ENCODE measurements at places on chromosomes 1 and 21.

GRCh38 chr21:41210426-41211059, 42.6 kb downstream of the BACE2 start:
- DNase-seq, result no peak

DNA sequence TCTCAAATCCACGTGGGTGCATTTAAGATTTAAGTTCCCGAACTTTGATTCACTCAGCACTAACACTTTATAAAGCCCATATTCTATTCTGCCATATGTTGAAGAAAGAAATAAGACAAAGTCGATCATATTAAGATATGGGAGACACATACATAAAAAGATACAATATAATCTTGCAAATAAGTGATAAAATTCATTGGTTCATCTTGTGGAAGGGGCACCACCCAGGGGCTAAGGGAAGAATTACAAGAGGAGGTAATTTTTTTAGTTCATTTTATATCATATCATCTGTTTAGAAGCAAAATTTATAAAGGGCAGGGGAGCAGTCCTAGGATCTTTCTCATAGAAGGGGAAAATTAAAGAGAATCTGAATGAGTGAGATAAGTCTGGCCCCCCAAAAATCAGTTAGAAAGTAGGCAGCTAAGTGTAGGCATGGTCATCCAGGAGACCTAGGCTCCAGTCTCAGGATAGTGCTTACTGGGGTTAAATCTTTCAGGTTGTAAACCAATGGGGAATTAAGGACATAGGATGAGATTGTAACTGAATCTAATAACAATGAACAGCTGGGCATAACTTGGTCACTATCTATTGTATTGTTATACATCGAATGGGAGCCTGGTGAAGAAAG, 124.2 kb upstream of the L1TD1 start:
- DNase-seq, result no peak

DNA sequence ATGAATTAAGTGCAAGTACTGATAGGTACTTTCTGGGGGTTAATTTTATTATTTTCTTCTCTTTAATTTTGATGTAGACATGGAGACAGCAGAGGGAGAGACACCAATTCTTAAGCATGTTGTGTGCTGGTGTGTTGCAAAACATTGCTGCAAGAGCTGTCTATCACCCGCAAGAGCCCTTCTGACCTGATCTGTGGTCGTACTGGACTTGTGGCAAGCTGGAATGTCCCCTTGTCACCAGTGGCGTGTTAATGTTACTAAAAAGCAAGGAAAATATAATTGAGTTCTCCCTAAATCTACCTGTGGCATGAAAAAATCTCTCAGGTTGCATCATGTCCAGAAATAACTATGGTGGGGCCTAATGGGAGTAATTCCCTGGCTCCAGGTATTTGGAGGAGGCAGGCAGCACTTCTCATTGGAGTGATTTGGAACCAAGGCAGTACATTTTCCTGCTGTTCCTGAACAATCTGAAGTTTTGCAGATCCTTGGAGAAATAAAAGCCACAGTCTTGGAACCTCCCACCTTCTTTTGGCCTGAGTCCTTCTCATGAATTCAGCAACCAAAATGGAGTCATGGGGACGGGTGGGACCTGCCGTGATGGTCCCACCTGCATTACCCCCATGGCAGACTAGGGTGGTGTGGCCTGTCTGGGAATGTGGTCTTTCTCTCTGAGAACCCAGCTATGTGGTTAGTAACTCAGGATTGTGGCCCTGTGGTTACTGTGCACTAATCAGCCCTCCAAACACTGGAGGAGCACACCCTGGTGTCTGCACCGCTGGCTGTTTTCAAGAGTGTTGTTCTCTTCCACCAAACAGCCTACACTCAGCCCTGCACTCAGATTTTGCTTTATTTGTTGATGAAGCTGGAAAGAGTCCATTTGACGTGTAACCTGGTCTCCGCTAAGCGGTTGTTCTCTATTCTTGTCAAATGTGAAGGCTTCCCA, 57.4 kb downstream of the GALNT2 start:
- no peak for DNase-seq

- peak; percentile 91 for DNase-seq
Measured at GRCh38 chr21:45747802-45748445, 104.4 kb downstream of the PCBP3 start.

- DNase-seq, result peak; percentile 75
Measured at GRCh38 chr1:31788825-31789256, 24.7 kb upstream of the ADGRB2 start.

DNA sequence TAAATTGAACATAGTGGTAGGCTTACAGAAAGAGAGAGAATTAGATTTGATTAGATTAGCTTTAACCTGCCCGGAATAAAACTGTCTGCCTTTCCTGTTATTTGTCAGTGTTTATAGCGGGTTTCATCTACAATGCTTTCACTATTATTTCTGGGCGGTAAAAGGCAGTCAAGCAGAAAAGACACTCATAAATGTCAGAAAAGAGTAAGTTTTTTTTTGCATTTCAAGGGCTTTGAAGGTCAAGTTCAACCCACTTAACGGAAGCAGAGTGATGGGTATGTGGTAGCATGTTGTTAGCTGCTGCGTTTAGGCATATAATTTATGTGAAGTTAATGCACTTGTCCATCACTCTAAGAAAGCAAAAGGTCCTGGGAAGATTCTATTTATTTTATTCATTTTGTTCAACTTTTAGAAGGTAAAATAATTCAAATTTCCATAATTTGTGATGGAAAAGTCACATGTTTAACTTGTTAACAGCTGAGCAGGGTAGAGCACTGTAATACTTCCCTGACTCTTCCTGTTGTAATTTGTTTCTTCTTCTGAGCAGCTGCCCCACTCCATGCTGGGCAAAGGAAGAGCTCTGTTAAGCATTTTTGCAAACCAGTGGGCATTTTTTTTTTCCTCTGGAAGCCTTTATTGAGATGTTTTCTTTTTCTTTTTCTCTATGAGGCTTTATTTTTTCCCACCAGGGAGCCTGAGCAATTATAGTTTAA, 220.1 kb downstream of the ST6GALNAC3 start:
- no peak for DNase-seq

DNA sequence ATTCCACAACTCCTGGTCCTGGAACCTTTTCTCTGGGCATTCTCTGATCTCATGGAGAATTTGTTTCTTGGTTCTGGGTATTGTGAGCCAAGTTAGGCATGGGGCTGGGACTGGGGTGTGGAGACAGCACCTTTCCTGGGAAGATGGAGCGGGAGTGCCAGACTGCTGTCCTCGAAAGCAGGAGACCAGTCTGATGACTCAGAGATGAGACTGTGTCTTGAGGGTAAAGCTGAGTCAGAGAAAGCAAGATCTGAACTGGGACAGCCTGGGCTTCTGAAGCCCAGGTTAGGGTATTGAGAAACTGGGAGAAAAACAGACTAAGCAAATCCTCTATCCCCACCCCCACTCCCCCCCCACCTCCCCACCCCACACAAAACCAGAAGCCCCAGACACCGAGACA, 2.2 kb upstream of the KANK4 start:
- DNase-seq, result peak; percentile 68

- no peak for DNase-seq
Measured at GRCh38 chr1:228007801-228008341, 1.1 kb downstream of the WNT3A start.

DNA sequence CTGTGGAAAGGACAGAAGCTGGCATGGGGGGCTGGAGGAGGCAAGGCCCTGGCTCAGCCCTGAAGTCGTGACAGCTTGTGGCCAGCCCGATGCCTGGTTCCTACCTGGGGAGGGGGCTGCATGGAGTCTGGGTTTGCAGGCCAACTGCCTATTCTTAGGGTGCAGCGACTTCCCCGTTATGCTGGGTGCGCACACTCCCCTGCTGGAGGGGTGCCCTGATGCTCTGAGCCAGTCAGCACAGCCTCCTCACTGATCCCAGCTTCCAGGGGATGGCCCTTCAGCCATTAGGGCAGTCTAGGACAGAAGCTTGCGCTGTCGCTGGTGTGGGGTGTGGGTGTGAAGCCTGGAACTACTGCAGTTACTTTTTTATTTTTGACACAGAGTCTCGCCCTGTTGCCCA, 30.0 kb upstream of the SLC19A1 start:
- DNase-seq, result no peak

GRCh38 chr1:111624382-111624781, 4.8 kb downstream of the RAP1A start:
- DNase-seq, result no peak

GRCh38 chr21:45997205-45997494, 15.6 kb downstream of the COL6A1 start:
- DNase-seq, result no peak

DNA sequence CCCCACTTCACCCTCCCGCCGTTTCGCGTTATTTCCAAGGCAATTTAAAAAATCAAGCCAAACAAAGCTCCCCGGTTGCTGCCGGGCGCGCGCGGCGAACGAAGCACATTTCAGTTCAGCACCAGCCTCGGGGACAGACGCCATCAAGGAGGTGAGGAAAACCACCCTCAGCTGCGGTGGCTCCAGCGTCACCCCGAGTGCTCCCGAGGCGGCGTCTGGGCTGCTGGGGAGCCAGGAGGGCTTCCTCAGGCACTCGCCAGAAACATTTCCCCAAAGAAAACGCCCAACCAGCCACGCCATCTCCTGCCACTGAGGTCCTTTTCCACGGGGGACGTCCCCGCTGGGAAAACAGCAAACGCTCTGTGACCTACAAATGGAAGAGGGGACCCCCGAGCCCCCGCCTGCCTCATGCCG, 623 bp downstream of the GNG4 start:
- peak; percentile 41 for DNase-seq

DNA sequence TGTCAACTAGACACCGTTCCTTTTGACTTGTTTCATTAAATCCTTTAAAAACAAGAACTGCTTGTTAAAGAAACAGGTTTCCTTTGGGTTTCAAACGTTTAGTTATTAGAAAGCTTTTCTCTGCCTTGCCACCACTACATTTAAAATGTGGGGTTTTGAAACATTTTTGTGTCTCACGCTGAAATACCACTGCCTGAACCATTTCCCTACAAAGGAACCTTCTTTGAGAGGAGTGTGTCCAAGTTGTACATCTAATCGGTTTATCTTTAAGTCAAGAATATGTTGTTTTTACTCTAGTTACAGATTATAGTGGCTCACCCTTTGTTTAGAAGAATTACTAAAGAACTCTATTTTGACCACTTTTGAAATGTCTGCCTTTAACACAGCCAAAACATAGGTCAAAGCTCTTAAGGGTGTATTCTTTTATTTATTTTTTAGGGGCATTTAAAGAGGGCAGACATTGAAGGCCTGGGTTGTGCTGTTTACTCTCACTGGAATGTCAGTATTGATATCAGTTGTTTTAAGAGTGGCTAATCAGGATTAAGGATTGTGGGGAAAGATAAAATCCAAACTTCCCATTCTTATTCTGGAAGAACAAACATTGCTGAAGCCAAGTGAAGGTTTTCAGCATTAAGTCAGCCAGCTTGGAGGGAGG, 143.4 kb downstream of the GALNT2 start:
- no peak for DNase-seq

GRCh38 chr1:12342401-12343003, 112.7 kb downstream of the VPS13D start:
- DNase-seq, result no peak

- no peak for DNase-seq
Measured at GRCh38 chr1:206715552-206716158, 30.9 kb downstream of the MAPKAPK2 start.

DNA sequence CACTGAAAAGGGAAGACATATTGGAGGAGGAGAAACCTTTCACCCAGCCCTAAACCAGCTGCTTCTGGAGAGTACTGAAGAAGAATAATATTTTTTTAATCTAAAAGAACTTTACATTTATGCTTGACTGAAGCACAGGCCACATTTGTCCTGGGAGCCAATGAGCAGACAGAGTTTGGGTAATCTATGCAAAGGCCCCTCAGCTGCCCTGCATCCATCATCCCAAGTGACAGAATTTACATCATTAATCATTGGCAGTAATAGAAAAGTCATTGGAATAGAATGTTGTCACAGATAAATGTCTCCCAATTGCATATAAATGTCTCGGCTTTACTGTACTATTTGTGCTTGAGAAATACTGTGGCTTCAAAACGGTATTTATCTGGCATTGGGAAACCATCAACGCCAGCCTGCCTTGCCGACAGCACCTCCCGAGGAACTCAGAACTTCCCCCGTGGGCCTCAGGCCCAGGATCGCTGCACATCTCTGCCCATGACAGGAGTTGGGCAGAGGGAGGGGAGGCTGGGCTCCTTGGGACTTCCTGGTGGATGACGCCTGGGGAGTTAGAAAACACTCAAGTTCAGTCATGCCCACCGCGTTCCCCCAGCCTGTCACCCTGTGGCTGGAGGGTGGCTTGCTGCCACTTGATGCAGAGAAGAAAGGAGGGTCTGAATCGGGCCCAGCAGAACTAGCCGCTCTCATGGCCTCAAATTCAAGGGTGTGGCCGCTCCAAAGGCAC, 133.1 kb downstream of the CAMTA1 start:
- no peak for DNase-seq

DNA sequence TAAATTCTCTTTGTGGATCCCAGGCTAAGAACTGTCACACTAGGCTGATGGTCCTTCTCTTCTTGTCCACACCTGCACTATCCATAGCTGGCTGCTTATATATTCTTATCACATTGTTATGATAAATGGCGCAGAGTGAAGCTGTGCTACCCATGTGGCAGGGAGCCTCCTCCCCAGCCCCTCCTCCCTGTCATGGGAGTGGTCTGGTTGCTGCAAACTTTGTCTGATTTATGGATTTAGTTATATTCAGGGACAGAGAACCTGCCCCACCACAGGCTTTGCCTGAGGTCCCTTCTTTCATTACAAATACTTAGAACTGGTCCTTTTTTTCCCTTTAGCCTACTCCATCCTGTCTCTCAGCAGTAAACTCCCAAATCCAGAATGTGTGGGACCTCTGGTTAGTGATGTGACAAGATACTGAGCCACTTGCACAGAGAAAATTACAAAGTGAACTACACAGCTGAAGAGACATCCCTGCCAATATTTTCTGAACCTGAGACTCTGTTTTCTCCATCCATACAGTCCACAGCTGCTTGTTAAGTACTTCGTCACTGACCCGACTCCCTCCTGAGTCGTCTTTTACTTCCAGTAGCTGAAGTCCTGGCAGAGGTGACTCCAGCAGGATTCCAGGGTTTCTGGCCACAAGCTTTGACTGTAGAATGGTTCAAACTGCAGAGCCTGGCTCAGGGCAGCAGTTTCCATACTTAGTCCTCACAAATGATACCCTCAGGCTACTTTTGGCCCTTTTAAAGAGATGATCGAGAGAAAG, 37.6 kb downstream of the PTGFRN start:
- DNase-seq, result no peak

DNA sequence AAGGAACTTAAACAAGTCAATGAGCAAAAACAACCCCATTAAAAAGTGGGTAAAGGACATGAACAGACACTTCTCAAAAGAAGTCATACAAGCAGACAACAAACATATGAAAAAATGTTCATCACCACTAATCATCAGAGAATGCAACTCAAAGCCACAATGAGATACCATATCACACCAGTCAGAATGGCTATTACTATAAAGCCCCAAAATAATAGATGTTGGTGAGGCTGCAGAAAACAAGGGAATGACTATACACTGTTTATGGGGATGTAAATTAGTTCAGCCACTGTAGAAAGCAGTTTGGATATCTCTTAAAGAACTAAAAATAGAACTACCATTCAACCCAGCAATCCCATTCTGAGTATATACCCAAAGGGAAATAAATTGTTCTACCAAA, 51.2 kb downstream of the MRPL39 start:
- no peak for DNase-seq

- no peak for DNase-seq
Measured at GRCh38 chr1:35546614-35547013, 10.6 kb downstream of the KIAA0319L start.
